Activated CD8-positive, alpha-beta T cell treated with anti-CD3 and anti-CD28 coated beads, Interleukin-2, amount 10 ng/mL, durations not matched to agents 7 days and 5 days (primary cell): ENCODE measurements at places on chromosomes 1 and 21. TPM values are rescaled to one million over a fixed set of nuclear protein-coding genes. Genes with fewer than 3 reads are reported as not detected.

Gene C1orf53
- total RNA-seq = 0.68 TPM

Gene CAMSAP2
- total RNA-seq = 0.13 TPM

Gene XCL1
- 38.3 TPM for total RNA-seq

Gene OR4F16
- not detected for total RNA-seq

Gene PEAR1
- total RNA-seq = 0.21 TPM

Gene CCDC30
- total RNA-seq = 1.7 TPM

Gene TMPRSS15
- total RNA-seq = not detected

Gene PLA2G5
- not detected for total RNA-seq

Gene CRNN
- not detected for total RNA-seq

- no peak for DNase-seq
Measured at GRCh38 chr1:99252630-99253029, 11.7 kb upstream of the PLPPR4 start.

DNA sequence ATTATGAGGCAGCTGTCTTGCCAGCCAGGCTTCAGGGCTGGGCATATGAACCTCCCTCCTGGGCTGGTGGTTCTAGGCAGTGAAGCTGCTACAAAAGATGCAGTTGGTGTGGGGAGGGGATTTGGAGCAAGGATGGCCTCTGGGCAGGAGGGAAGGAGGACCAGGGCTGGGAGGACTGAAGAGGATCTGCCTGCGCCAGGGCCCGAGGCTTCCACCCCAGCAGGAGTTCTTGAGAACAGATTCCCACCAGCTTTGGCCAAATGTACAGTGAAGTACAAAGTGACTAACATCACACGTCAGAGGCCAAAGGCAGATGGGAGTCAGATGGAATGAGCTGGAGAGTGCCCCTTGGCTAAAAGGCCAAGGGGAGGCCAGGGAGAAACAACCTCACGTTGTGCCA, 62.4 kb downstream of the DDX20 start:
- no peak for DNase-seq

DNA sequence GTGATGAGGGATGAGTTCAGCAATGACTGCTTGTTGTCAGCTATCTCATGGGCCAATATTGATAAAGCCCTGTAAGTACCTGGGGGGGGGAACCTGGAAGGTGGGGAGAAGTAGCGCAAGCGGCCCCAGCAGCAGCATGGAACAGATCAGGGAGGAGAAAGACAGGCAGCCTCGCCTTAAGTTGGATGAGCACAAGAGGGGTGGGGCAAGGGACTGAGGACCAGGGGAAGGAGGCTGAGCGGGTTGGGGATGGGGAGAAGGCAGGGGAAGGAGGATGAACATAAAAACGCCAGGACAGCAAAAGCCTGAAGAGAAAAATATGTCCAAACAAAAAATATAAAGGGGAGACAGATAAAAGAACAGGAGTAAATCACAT, 70.6 kb downstream of the ALG14 start:
- no peak for DNase-seq

GRCh38 chr1:89873770-89874169, 52.9 kb downstream of the LRRC8D start:
- no peak for DNase-seq

- no peak for DNase-seq
Measured at GRCh38 chr1:218281285-218281684, 3.8 kb upstream of the RRP15 start.

DNA sequence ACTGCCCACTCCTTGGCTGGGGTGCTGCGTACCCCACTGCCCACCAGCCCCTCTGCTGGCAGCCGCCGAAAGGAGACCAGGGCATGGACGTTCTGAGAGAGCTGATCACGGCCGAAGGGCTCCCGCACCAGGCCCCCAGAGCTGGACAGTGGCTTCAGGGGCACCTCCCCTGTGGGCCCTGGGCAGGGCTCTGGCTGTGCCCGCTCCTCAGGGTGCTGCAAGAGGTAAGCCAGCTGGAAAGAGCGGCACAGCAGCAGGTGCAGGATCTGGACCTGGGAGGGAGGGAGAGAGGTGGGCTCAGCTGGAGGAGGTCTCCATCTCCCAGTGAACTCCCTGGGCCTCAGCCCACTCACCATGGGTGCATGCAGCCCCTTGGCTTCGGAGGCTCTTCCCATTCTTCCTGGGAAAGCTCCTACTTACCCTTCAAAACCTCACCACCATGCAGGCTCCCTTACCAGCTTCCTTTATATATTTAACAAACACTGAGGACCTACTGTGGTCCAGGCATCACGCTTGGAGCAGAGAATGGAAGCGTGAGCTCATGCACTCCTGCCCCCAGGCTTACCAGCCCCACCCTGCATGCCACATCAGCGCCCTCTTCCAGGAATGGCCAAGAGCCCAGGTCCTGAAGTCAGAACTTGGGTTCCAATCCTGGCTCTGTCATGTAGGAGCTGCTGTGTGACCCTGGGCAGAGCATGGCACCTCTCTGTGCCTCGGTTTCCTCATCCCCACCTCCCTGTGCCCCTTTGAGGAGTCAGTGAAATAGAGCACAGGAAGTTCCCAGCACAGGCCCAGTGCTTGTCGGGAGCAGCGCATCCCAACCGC, 6.8 kb upstream of the KIF17 start:
- no peak for DNase-seq

DNA sequence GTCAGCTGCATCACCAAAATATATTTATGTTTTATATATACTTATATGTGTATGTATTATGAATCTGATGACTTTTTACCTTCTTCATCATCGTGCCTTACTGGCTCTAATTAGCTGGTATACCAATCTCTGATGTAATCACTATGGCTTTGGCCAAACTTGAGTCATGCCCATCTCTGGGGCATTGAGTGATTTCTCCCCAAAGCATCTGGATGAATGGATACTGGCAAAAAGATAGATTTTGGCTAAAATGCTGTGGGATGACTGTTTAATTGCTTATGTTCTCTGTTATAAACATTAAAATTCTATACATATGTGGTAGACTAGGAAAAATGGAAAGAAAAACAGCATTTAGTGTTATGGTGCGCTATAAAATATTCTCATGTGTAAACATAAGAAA, 19.6 kb downstream of the CDKN2C start:
- DNase-seq = no peak

GRCh38 chr1:40844887-40845878, 17.0 kb downstream of the CITED4 start:
- peak; percentile 40 for DNase-seq

- no peak for DNase-seq
Measured at GRCh38 chr1:232274236-232274855, 355.6 kb downstream of the SIPA1L2 start.

DNA sequence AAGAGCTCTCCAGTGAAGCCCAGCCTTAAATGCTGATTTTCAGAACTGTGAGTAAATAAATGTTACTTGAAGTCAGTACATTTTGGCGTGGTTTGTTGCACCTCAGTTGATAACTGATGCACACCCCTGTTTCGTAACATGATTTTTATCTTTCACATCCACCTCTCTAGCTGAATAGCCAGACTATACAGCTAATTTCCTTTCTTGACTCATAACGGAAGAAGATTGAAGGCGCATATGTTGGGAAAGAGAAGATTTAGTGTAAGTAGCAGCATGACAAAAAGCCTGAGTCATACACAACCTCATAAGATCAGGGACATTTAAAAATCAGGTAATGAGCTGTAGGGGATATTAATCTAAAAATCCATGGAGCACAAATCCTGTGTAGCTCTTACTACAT, 716.2 kb upstream of the ZP4 start:
- DNase-seq = no peak

DNA sequence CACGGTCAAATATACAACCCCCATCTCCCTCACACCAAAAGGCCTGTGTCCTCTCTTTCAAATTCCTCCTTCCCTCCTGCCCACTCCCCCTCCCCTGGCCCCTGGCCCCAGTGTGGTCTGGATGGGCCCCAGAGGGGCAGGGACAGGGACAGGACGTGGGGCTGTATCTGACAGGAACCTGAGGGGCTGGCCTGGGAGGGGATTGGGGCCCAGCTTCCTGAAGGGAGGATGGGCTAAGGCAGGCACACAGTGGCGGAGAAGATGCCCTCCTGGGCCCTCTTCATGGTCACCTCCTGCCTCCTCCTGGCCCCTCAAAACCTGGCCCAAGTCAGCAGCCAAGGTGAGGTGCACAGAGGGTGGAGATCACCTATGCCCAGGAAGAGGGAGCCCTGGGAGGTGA, at the start of gene MPL:
Gene MPL, plus strand, starts transcription at position 231 of the 400 bp plus-strand sequence. Its CDS starts 31 bp downstream, at position 262.
- DNase-seq = no peak

DNA sequence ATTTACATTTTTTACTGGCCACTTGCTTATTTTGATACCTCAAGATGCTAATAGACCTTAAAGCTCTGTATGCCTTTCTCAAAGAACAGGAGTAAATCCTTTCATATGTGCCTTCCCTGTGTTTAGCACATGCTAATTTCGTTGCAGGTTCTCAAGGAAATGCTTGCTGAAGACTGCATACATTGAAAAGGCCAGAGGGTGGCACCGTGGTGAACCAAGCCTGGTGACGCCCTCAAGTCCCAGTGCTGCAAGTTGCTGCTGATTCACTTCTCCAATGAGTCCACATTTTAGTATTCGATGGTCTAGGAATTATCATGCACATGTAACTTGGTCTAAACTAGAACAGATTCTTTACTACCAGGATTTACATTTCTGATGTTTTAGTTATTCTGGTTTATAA, 94.1 kb downstream of the CLDN17 start:
- no peak for DNase-seq

DNA sequence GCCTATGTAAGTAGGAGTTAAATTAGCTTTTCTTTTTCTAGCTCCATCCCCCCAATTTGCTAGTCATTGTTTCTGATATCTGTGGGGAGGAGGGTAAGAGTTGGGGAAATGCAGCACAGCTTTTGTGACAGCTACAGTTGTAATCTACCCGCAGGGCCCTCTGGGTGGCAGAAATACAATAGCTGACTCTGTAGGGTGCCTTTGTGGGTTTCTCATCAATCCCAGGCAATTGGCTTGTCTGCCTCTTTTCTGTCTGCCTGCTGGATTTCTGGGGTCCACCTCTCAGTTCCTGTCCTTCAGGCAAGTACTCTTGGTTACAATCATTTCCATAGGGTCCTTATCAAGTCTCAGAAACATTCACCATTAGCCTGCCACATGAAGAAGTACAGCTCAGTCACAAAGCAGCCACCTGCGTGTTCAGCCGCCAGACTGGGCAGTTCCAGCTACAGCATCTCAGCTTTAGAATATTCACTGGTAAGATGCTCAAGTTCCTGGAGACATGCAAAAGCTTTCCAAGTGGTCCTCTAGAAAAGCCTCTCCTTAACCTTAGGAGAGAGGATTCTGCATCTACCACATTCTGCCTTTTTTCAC, 19.2 kb upstream of the SLC44A5 start:
- DNase-seq = no peak

- no peak for DNase-seq
Measured at GRCh38 chr1:78536427-78536826, 45.7 kb downstream of the PTGFR start.

DNA sequence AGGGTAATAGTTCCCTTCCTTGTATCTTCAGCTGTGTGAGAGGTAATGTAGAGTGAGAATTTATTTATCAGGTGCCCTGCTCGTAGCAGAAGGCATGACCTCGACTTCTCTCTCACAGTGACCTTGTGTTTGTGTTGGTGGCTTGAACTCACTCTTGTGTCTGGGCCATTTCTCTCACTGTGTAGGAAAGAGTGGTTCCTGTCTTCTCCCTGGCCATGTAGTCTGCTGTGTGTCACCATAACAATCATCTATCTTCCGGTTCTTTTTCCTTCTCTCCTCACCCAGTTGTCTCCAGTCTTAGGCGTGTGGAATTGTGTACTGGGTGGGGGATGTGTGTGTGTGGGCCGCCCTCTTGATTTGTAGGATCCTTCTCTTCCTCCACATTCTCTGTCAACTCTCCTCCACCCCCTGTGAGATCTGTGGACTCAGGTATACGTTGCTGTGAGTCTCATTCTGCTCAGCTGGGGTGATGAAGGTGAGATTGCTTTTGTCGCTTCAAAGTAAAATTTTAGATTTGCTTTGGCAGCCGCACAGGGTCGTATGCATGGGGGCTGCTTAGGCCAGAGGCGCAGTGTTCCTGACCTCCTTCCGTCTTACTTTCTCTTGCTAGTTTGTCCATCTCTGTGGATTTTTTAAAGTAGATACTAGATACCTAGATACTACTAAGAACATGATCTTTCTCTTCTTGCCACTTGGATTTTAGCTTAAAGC, 31.6 kb downstream of the MAPKAPK2 start:
- no peak for DNase-seq

GRCh38 chr1:227961651-227962466, 14.1 kb upstream of the WNT9A start:
- DNase-seq = peak; percentile 35

DNA sequence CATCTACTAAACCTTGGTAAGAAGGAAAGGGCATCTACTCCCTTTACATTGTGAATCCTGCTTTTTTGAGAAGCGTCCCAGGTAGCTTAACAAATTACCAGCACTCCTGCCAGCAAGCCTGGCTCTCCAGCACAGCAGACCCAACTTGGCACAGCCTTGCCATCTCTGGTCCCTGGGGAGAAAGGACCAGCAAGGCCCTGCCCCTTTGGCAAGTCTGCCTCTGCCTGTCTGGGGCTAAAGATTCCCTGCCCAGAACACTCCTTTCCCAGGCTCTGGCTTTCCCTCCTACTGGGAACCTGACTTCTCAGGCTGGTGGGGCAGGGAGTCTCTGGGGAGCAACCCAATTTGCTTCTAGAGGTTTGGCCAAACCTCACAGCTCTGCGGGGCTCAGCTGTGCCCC, 68.5 kb downstream of the ATP2B4 start:
- no peak for DNase-seq
